ENCODE measurements at places on chromosomes 1 and 21.

GRCh38 chr1:201648907-201649721 is 110.2 kb downstream of the NAV1 start:
- no peak for DNase-seq

- no peak for DNase-seq
Measured at GRCh38 chr1:5150191-5150590, 495.8 kb downstream of the AJAP1 start.

DNA sequence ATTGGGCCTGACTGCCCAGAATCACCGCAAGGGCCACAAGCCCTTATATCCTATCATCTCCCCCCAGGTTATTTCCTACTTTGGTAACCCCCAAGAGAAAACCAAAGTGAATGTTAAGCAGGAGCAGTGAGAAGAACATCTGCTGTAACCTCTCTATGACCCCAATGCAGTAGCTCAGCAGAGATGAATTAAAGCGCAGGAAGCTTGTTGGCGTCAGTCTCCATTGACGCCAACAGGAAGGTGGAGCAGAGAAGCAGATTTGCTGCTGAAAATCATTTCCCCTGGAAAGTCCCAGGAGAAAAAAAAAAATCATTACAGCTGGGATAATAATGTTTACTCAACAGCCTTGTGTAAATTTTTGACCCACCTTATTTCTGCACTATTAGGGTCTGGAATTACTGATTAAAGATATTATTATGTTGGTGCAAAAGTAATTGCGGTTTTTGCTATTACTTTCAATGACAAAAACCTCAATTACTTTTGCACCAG is 33.2 kb upstream of the FAM163A start:
- DNase-seq = no peak

GRCh38 chr1:153663211-153663610 is 4.7 kb downstream of the SNAPIN start:
- no peak for DNase-seq

Data from KBM-7 (cell line).